NCI-H1417 treated with DMSO at 0.1 percent for 48 hours (cell line): ENCODE measurements at places on chromosomes 11 and 22.

DNA sequence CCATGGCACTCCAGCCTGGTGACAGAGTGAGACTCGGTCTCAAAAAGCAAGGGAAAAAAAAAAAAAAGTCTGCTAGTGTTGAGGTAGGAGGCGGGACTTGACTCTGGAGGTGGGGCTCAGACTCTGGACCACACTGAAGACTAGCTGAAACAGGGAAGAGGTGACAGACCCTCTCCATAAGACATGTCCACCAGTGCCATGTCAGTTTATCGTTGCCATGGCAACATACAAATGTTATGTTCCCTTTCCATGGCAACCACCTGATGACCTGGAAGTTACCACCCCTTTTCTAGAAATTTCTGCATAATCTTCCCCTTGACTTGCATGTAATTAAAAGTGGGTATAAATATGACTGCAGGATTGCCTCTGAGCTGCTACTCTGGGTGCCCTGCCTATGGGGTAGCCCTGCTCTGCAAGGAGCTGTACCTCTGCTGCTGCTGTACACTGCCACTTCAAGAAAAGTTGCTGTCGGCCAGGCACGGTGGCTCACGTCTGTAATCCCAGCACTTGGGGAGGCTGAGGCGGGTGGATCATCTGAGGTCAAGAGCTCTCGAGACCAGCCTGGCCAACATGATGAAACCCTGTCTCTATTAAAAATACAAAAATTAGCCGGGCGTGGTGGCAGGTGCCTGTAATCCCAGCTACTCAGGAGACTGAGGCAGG is 55.1 kb downstream of the KIAA1671 start:
- no peak for DNase-seq

DNA sequence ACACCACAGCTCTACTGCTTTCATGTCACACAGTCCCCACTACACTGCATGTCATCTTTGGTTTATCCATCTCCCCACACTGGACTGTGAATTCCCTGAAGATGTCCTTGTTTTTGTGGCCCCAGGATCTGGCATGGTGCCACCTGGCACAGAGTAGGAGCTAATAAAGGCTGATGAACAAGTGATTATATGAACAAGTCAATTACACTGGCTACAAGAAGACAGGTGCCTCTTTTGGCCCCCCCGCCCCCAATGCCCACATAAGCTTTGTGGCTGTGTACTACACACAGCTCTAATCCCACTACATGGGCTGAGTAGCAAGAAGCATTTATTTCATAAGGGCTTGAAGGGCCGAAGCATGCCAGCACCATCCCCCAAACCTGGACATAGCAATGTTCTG is 24.7 kb downstream of the PLEKHA7 start:
- DNase-seq, result peak; percentile 38

- DNase-seq, result no peak
These were observed 557.9 kb upstream of the CADM1 start for GRCh38 chr11:116062129-116062489.

GRCh38 chr22:17865183-17866055 is 91.2 kb upstream of the BID start:
- no peak for DNase-seq

GRCh38 chr11:126029805-126030204 is 32.9 kb downstream of the CDON start:
- DNase-seq, result no peak

DNA sequence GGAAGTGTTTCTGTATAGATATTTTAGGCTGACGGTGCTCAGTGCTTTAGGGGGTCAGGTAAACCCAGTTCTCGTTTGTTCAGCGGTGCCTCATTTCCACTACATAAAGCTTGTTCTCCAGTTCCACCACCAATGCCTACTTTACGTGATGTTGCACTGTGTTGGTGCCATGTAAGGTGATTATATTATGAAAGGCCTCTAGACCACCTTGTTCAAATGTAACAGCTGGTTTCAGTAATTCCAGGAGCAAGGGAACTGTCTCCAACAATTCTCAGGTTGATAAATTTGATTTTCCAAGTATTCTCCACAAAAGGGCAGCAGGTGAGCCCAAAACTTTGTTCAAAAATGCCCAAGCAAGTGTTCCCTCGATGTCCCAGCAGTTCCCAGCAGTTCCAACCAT is 83.7 kb upstream of the SEPTIN5 start:
- DNase-seq, result no peak

DNA sequence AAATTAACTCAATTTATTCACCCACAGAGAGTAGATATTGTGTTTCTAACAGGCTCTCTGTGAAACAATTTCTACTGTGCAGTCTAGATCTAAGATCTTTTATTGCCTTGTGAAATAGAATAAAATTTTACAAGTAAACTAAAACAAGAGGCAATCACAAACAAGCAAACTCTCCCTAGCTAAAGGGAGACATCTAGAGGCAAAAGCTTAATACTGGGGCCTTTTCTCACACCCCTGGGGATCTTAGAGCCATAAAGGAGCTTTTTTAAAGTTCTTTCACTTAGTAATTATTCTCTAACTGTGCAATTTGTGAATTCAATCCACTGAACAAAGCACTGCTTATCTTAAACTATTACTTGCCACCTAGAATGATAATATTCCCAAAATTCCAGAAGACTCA is 19.7 kb downstream of the ALG9 start:
- DNase-seq, result no peak

GRCh38 chr11:124899383-124900145 is 1.9 kb upstream of the ROBO4 start:
- no peak for DNase-seq

DNA sequence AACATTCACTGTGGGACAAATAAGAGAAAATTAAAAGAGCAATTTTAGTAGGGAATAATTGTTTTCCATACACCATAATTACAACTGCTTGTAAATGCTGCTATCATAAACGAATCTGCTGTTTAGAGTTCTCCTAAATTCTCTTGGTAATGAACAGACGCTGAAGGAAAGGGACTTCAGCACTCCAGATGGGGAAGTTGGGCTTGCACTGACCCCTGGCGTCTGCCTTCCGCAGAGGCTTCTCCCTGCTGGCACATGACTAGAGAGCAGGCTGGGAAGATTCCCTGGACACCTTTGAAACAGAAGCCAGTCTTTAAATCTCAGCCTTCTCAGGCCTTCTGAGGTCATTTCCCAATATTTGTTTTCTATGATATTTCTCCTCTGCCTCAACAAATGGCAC is 84.1 kb downstream of the NXPE2 start:
- no peak for DNase-seq

DNA sequence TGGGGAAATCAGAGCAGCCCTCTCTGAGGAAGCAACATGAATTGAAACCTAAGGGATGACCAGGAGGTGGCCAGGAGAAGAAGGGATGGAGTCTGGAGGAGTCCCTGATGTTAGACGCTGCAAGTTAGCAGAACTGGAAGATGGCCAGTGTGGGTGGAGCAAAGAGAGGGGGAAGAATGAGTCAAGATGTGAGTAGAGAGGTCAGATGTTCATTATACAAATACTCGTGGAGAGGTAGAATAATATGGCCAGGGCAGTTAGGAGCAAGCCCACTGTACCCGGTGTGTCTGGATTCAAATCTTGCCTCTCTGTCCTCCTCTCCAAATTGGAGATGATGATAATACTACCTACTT is 242.0 kb downstream of the TENM4 start:
- DNase-seq, result no peak

DNA sequence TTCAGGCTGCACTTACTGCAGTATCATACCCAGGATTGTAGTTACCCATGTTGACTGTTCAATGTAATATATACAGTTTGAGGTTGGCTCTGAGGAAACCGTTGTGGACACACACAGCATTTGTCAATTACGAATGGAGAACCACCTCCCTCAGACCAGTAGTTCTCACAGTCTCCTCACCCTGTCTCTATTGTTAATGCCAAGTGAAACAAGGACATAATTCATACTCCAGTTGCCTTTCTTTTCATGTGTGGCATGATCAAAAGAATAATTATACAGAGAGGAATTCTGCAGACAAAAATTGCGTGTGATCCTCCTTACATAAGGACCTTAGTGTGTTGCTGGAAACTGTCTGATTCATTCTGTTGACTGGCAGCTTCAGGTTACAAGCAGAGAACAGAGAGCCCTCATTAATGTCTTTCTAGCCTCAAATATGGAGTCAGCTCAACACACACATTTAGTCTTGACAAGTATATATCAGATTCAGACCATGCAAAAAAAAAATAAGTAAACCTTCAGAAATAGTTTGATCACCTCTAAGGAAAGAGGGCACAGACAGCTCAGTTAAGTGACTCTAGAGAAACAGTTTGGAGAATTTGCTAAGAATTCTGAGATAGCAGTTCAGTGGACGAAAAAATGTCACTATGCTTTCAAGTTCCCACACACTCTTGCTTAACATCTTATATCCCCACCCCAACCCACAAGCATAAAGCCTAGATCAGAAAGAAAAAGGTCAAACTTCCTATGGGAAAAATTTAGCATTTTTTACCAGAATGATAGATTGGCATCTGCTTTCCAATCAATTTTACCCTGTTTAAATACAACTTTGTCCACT is 96.1 kb downstream of the MAML2 start:
- DNase-seq, result no peak

DNA sequence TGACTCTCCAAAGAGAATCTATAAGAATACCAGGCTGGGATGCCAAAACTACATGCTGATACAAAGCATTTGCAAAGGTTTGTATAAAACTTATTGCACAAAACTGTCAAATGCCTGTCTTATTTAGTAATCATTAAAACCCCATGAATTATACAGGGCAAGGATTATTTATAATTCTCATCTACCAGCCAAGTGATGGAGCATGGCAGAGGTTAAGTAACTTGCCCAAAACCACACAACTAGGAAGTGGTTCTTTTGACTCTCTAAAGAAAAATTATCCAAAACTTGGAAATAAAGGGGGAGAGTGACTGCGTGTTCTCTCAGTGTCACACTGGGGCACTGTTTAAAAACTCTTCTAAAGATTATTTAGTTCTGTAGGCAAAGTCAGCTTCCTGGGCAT is 17.4 kb upstream of the CLMP start:
- no peak for DNase-seq

- DNase-seq, result no peak
These were observed 2.0 kb downstream of the JRKL start for GRCh38 chr11:96391698-96392307.

DNA sequence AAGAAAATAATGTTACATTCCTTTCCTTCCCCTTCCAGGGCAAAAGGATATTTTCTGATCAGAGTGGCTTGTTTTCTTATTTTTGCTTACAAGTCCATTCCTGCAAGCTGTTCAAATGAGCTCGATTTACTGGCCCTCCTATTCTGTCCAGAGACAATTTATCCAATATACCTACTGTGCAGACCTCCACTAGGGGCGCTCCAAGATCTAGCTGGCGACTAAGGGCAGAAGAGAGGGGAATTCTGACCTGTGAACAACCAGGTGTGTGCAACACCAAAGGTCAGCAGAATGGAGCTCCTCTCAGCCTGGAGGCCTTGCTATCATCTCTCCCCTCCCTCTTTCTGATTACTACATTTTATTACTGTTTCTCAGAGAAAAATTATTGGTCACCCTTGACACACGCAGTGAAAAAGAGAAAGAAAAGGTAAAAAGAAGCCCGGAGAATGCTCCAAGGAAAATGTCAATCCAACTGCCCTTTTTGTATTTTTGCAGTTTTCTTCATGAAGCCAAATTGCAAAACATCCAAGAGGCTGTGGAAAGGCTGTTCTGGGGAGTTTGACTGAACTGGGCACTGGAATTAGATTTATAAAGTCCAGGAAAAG is 3.2 kb downstream of the SEZ6L start:
- no peak for DNase-seq

GRCh38 chr22:48198489-48199459 is 1436.3 kb downstream of the TBC1D22A start:
- DNase-seq, result no peak

DNA sequence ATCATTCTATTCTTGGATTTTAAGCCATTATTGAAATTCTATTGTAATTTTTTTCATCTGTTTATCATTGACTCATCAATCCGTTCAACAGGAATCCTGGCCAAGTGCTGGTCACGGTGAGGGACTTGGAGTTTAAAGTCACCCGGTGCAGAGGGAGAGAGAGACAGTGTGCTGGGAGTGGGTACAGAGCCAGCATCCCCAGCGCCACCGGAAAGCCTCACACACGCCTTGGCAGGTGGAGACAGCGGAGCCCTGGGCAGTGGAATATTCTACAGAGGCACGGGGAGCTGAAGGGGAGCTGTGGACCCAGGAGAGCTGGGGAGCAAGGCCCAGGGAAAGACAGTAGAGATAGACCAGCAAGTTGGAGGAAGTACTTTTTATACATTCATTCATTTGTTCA is 787.6 kb downstream of the BRD1 start:
- no peak for DNase-seq

DNA sequence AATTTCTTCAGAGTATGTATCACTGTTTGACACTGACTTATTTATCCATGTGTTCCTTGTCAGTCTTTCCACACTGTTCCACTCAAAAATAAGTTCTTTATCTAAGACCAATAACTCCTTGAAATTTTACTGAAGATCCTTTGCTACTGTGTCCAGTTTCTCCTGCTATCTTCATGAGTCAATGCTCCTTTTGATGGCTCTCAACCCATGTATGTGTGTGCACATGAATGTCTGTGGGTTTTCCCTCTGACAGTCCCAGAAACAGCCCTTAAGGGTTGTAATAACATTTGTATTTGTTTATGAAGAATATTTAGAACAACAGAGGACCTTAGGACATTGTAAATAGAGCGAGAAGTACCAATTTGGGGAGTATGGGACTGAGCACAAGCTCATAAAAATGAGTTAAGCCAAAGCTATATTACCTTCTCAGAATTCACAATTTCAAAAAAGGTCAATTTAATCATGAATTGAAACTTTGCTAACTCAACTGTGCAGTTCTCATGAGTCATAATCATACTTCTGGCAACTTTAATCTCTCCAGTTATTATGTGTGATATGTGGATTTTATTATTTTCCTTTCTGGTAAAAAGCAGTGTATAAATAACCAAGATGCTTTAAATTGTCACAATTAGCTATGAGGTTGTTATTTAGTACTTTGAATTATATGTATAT is 533.6 kb downstream of the CNTN5 start:
- no peak for DNase-seq

GRCh38 chr11:32107647-32108046 is 16.8 kb downstream of the RCN1 start:
- DNase-seq, result no peak

DNA sequence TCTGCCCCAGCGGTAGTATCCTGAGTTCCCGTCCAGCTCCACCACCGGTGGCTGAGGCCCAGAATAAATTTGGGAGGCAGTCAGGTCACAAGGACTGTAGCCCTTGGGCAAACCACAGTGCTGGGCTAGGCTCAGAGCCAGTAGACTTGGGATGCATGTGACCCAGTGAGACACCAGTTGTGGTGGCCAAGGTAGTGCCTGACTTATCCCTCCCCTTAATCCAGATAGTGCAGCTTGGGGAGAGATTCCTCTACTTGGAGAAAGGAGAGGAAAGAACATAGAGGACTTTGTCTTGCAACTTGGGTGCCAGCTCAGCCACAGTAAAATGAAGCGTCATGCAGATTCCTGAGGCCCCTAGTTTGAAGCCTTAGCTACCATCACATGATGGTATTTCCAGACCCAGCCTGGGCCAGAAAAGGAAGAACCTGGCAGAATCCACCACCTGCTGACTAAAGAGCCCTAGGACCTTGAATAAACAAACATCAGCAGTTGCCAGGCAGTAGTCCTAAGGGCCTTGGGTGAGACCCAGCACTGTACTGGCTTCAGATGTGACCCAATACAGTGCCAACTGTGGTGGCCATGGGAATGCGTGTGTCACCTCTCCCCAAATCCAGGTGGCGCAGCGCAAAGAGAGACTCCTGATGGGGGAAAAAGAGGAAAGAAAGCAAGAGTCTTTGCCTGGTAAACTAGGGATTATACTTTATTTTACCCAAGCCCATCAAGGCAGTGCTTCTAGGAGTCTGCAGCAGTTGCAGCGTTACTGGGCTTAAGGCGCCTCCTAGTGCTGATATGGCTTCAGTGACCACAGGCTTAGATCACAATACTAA is 17.0 kb upstream of the DDX10 start:
- peak; percentile 44 for DNase-seq
